ENCODE measurements at places on chromosomes 7 and 10.

GRCh38 chr7:10662982-10663884, 310.4 kb upstream of the PHF14 start:
- no peak for DNase-seq

GRCh38 chr10:44386546-44387052, 1.7 kb upstream of the CXCL12 start:
- no peak for DNase-seq

- no peak for DNase-seq
Measured at GRCh38 chr10:103127241-103127640, 65.8 kb downstream of the NT5C2 start.

DNA sequence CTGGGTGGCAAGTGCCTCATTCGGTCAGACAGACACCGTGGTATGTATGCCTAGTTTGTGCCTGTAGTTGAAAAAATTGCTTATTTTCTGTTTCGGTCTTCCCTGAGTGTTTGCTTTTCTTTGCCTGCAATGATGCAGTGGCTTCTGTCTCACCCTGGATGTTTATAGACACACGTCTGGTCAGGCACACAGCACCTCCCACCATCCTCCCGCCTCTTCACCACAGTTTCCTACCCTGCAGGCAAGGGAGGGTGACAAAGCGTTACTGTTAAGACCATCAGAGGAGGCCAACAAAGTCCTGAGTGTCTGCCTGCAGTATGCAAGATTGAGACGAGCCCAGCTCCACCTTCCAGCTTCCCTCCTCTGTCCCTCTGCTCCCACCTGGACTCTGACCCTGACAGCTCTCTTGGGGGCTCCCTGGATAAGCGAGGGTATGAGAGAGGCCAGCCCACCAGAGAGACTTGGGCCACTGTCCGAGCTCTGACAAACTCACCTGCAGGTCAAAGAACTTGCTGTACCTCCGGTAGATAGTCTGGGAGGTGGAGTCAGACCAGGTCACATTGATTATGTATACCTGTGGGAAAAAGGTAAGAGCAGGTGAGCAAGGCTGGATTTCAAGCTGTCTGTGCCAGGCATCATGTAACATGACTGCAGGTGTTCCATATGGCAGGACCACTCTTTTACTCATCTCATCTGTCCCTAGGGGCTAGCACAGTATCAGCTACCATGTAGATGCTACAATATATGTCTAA, 54.4 kb downstream of the SH3PXD2A start:
- no peak for DNase-seq

DNA sequence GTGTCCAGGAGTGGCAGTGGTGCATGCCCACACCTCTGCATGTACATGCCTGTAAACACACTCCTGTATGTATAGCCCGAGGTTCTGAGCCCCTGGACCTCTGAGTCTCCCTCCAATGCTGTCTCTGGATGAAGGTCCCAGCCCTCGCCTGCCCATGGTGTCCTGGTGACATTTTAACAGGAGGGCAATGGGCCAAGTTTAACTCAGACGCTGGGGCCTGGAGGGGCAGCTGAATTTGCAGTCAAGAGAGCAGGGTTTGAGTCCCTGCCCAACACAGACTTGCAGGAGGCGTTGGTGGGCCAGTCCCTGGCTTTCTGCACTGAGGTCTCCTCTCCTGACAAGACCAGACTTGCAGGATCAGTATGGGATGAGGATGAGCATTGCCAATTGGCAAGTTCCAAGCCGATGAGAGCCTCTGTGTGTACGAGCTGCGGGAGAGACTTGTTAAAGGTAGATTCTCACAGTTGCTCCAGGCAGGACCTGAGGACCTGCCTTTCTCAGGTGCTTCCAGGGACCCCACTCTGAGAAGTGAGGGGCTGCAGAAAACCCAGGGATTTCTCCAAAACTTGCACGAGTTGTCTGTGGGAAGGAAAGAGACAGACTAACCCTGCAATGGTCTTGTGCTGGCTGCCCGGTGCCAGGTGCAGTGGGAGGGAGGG, 141.9 kb downstream of the ELFN1 start:
- DNase-seq: no peak

DNA sequence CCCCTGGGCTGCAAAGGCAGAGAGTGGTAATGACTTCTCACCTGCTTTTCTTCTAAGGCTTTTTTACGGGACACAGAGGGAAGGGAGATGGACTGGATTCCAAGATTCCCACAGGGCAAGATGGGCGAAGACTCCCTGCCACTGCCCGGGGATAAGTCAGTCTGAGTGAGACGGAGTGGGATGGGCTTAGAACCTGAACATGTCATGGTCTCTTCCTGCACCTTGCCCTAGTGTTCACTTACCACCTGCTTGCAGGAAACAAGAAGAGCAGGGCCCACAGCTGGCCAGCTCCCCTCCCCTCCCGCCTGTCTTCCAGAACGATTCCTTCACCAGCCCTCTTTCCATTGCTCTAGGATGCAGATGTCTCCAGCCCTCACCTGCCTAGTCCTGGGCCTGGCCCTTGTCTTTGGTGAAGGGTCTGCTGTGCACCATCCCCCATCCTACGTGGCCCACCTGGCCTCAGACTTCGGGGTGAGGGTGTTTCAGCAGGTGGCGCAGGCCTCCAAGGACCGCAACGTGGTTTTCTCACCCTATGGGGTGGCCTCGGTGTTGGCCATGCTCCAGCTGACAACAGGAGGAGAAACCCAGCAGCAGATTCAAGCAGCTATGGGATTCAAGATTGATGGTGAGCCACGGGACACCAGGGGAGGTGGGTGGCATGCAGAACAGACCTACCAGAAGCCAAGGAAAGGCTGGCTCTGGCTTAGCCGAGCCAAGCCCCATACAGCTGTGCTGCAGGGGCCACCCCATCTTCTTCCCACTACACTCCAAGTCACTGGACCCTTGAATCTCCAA, 1.3 kb downstream of the SERPINE1 start:
- no peak for DNase-seq

- DNase-seq: no peak
Measured at GRCh38 chr7:99325001-99325493, 651 bp upstream of the ARPC1A start.

GRCh38 chr7:28065308-28065707, 115.3 kb downstream of the JAZF1 start:
- no peak for DNase-seq

DNA sequence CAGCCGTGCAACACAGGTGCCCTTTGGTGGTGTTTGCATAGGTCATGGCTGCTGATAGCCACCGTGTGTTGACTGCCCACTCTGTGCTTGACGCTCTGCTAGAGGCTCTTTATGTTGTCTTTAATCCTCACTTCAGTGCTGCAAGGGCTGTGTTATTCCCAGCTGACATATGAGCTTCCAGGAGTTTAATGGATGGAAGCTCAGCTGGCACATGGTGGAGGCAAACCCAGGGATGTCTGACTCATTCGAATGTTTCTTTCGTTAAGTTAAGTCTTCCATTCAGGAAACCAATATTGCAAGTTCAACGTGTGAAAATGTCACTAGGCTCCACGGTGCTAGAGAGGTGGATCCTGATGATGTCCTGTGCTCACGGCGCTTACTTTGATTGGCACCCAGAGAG, 378.4 kb downstream of the DPP6 start:
- no peak for DNase-seq
